ENCODE measurements at places on chromosomes 7 and 10.

GRCh38 chr7:34165927-34166550 is 260.7 kb downstream of the BMPER start:
- no peak for DNase-seq

GRCh38 chr7:11447106-11447505 is 384.9 kb downstream of the THSD7A start:
- DNase-seq = no peak

DNA sequence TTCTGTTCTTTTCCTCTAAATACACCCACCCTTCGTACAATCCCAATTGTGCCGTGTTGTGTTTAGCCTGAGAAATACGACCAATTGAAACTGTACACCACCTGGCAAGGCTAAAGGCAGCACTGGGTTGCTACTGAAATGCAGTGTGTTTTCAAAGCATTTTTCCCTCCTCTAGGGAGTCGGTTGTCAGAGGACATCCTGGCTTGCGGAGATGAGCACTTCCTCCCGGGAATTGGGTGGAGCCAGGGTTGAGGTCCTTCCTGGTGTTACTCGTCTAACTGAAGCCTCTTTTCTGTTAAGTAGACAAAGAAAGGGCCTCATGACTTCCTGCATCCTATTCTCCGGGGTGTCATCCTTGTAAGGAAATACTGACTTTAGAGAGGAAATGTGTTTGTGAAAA is 133.5 kb downstream of the MTPAP start:
- DNase-seq = no peak

- no peak for DNase-seq
Observed at GRCh38 chr10:132955479-132955878, 13.1 kb upstream of the CFAP46 start.

DNA sequence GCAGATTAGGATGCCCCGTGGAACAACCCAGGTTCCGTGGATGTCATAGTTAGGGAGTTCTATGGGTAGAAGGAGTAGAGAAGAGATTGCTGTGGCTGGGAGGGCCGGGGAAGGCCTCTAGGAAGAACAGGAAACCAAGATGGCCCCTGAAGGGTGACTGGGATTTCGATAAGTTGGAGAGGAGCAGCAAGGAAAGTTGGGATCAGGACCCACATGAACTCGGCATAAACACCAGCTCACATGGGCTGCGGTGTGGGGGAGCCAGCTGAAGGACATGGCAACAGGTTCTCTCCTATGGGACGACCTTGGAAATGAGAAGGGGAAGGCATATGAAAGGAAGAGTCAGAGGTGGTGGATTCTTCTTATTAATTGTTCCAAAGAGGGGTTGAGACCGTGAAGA is 333.7 kb upstream of the SHH start:
- no peak for DNase-seq

- no peak for DNase-seq
Observed at GRCh38 chr7:21996641-21997040, 50.9 kb upstream of the CDCA7L start.

- no peak for DNase-seq
Observed at GRCh38 chr10:92693534-92693893, 3.8 kb downstream of the HHEX start.

DNA sequence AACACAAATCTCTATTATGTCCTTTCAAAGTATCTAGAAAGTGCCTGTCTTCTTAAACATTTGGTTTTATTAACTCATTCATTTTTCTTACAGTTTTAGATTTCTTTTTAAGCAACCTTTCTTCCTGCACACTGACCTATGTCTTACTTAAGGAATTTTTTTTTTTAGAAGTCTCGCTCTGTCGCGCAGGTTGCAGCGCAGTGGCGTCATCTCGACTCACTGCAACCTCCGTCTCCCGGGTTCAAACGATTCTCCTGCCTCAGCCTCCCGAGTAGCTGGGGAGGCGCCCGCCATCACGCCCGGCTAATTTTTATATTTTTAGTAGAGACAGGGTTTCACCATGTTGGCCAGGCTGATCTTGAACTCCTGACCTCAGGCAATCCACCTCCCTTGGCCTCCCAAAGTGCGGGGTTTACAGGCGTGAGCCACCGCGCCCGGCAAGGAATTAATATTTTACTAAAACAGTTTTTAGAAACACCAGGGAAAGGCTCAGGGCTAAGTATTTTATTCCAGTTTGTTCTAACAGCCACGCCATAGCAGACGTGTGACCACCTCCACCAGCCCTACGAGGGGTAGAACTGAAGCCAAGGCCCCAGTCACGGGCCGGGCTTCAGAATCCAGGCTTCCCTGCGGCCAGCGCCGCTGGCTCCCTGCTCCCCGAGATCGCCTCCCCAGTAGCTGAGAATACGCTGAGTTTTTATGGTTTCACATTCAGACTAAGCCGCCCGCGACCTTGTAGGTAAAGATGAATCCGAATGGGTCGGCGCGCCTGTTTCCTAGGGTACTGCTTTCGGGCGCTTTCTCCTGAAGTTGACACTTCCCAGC is 941 bp upstream of the LUC7L2 start:
- peak; percentile 35 for DNase-seq

DNA sequence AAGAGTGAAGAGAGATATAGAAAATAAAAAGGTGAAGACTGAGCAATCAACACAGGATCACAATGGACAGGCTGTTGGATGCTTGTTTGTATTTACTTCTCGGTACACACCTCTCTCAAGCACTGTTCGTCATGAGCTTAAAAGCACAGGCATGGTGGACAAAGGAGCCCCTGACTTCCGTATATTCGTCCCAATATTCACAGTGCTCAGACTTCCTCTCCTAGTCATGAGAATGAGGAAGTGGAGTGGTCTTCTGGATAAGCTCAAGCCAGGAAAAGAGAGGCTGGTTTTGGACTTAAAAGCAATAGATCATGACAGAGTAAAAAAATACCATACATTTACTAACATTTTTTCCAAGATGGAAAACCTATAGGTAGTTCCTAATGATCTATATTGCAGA is 172.5 kb downstream of the SORCS1 start:
- no peak for DNase-seq

DNA sequence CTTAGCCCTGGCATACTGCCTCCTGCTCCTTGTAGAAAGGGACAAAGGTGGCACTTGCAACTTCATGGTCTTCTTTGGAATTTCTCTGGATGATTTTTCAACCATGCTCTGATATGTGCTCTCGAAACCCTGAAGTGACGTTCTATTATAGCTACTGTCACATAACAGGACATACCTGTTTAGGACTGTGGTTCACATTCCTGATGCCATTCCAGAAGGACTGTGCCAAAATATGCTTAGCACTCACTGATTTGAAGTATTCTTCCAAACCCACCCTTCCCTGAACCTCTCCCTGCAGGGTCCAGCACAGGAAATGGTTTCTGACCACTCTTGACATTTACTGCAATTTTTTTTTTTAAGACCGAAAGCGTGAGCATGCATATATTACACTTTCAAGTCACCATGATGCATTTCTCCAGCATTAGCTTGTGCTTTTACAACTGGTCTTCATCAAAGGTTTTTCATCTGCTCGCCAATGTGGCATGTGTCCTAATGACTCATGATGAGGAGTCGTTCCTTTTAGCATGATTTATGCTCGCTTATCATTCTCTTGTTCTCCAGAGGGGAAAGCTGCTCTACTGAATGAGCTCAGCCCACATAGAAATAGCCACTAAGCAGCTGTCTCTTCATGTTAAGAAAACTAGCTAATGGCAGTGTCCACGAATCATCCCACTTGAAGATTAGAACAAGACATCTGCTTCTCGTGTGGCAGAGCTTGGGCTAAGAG is 135.2 kb downstream of the ADAM12 start:
- no peak for DNase-seq

All from stimulated activated CD8-positive, alpha-beta memory T cell treated with anti-CD3 and anti-CD28 coated beads, Interleukin-4, amount 100 ng/mL, for 4 hours (primary cell).